ENCODE measurements at places on chromosomes 2 and 18. TPM values are rescaled to one million over a fixed set of nuclear protein-coding genes. Genes with fewer than 3 reads are reported as not detected.

- DNase-seq, result no peak
These were observed 367.1 kb upstream of the PIK3C3 start for GRCh38 chr18:41587976-41588375.

Gene MC4R
- total RNA-seq, result not detected

Gene NEURL3
- not detected for total RNA-seq

Gene TRABD2A
- 1.5 TPM for total RNA-seq

Gene RAB17
- total RNA-seq, result 0.75 TPM

Data from foreskin keratinocyte (primary cell).